ENCODE measurements at places on chromosomes 4 and X.

GRCh38 chr4:163958751-163959150, 464.3 kb downstream of the TMA16 start:
- no peak for DNase-seq

GRCh38 chrX:149259241-149259640, 245.9 kb downstream of the IDS start:
- DNase-seq: no peak

GRCh38 chrX:75061701-75062100, 94.4 kb downstream of the ABCB7 start:
- no peak for DNase-seq

- DNase-seq: no peak
Observed at GRCh38 chr4:105236202-105236915, 89.7 kb downstream of the TET2 start.

GRCh38 chr4:169270810-169271691, at the start of gene SH3RF1:
TSS of gene SH3RF1 (minus strand) at chr4:169270956. CDS start at chr4:169269212, 1,744 bp downstream.
- peak; percentile 80 for DNase-seq

- no peak for DNase-seq
Observed at GRCh38 chr4:58163156-58163555, 1053.0 kb upstream of the IGFBP7 start.

- DNase-seq: no peak
Observed at GRCh38 chr4:2861631-2862436, 18.2 kb downstream of the ADD1 start.

GRCh38 chr4:140168474-140168873, 14.5 kb upstream of the MAML3 start:
- DNase-seq: no peak

Data from hepatic stellate cell (primary cell).